Stimulated activated CD8-positive, alpha-beta memory T cell treated with anti-CD3 and anti-CD28 coated beads, Interleukin-4, amount 100 ng/mL, for 1 hour (primary cell): ENCODE measurements at places on chromosomes 6 and 20.

GRCh38 chr6:38493931-38494547 is 145.7 kb downstream of the BTBD9 start:
- peak; percentile 72 for DNase-seq

DNA sequence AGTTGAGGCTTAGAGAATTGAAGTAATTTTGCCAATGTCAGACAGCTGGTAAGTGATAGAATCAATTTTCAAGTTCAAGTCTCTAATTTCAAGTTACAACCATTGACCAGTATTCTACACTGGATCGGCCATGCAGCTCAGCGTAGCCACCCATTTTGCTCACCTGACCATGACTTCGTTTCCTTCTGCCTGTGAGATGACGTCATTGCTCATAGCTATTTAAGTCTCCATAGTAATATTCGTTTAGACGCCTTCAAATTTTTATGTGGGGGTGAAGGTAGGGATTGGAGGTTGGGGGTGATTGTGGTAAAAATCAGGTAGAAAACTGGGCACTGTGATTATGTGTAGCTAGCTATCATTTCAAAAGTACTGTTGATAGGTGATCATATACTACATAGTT is 5.6 kb upstream of the HTR1B start:
- DNase-seq: no peak

- no peak for DNase-seq
Observed at GRCh38 chr20:25072226-25072811, 9.6 kb downstream of the VSX1 start.

- no peak for DNase-seq
Observed at GRCh38 chr20:19048995-19049501, 163.4 kb upstream of the SLC24A3 start.

DNA sequence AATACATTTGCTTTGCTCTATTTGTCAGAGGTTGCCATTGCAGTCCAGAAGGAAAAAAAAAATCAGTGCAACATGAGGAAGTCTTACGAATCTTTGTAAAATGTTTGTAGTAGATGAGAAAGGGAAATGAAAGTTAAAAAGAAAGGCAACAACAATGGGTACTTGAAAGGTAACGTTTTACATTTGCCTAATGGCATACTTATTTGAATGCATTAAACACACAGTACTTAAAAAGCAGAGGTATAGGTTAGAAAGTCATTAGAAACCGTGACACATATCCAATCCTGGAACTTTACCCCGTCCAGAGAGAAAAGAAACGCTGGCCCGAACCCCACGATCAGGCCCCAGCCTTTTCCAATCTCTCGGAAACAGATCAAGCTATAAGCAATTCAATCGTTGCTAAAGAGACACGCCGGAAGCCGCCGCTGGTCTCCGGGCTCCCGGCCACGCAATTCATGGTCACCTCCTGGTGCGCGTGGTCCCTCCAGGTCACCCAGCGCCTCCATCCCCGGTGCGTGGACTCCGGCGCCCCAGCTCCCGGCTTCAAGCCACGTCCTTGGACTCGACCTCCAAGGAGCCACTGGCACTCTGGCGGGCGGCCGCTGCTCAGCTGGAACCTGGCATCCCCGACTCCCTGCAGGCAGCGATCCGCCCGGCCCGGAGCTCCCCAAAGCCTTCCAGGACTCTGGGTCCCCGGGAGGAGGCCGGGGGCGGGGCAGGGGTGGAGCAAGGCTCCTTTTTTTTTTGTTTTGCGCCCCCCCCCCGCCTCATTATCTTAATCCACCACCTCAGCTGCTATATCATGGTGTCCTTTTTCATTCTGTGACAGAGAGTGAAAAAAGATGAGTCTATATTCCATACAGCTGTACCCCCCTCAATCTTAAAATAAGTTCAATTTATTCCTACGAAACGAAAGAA is at the start of gene SLC18B1:
SLC18B1 (minus strand) TSS at position 687 of the 918 bp plus-strand sequence; CDS start at position 506, 181 bp downstream.
- DNase-seq: no peak

- no peak for DNase-seq
Observed at GRCh38 chr20:41134362-41135186, 2.8 kb upstream of the PLCG1 start.

DNA sequence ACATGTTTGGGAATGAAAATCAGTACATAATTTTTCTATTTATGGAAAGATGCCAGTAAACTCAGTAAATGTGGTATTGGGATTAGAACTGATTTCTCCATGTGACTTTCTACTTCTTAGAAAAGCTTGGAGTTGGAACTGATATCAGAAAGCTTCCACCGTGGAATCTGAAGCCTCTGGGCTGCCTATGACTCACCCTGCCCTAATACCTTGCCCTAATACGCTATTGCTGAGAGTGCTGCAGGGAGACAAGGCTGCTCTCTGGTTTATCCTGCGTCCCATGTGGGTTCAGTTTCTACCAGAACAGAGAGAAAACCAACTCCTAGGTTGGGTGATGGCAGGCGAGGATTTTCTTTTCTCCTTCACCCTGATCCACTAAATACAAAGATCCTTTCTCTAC is 3.3 kb upstream of the STMND1 start:
- no peak for DNase-seq

DNA sequence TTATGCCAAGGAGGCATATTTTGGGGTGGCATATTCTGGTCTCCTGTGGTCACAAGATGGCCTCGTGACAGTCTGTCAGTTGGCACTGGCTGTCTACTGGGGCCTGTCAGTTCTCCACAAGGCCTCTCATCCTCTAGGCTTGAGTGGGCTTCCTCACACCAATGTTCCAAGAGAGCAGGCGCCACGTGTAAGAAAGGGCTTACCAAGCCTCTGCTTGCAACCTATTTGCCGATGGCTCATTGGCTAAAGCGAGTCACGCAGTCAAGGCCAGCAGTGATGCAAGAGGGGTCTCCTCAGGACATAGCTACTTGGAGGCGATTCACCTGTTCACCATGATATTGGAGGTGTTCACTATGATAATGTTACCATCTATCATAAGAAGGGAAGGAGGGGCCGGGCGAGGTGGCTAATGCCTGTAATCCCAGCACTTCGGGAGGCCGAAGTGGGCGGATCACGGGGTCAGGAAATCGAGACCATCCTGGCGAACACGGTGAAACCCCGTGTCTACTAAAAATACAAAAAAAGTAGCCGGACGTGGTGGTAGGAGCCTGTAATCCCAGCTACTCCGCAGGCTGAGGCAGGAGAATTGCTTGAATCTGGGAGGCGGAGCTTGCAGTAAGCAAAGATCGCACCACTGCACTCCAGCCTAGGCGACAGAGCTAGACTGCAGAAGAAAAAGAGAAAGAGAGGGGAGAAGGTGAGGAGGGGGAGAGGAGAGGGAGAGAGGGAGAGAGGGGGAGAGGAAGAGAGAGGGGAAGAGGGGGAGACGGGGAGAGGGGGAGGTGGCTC is 35.3 kb downstream of the C6orf52 start:
- no peak for DNase-seq

GRCh38 chr6:112320561-112321318 is 26.4 kb upstream of the RFPL4B start:
- no peak for DNase-seq

DNA sequence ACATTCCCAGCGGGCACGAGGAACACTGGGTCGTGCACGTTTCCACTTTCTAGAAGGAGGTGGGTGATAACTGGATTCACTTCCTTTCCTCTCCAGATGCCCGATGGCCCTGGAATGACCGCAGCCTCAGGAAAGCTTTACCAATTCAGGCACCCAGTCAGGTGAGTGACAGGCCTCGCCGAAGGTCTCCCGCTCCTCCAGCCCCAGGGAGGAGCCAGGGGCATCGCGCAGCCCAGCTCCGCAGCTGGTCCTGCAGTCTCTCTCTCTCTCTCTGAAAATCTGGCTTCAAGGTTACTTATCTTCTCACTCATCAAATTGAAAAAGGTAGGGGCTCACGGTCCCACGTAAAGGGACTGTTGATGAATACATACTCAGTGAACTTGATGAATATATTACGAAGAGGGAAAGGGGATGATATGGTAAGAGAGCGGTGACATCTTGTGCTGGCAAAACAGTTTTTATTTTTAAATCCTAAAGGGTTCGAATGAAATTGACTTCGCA is 891 bp downstream of the RIPPLY2 start:
- DNase-seq: no peak

DNA sequence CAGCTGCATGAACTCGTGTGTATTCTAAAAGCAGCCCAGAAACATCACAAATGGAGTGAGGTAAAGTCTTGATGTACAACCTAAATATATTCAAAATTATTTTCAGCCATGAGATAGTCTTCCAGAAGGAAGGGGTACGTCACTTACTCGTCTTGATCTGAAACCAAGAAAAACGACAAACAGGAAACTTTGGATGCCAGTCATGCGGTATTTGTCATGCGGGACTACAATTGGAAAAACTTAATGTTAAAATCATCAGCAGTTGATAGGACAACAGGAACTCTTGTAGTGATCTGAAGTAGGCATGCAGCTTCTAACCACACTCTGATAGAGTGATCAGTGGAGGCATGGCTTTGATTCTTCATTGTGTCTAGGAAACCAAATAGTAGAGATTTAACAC is 29.7 kb downstream of the FAM217A start:
- DNase-seq: no peak

DNA sequence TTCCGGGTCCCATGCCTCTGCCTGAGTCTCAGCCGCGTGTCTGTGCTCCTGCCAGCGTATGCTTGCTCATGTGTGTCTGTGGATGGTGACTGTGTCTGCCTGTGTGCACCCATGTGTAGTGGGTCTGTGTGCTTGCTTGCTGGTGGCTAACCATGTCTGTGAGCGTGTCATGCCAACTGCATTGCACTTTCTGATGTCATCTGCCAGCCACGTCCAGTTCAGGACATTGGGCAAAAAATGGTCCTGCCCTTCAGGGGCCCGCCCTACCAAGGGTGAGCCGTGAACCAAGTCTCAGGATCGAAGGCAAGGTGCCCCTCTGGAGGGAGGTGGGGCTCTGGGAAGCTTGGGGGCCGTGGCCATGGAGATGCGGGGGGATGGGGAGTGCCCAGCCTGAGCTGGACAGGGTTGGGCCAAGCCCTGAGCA is 9.4 kb upstream of the ZBTB46 start:
- no peak for DNase-seq

DNA sequence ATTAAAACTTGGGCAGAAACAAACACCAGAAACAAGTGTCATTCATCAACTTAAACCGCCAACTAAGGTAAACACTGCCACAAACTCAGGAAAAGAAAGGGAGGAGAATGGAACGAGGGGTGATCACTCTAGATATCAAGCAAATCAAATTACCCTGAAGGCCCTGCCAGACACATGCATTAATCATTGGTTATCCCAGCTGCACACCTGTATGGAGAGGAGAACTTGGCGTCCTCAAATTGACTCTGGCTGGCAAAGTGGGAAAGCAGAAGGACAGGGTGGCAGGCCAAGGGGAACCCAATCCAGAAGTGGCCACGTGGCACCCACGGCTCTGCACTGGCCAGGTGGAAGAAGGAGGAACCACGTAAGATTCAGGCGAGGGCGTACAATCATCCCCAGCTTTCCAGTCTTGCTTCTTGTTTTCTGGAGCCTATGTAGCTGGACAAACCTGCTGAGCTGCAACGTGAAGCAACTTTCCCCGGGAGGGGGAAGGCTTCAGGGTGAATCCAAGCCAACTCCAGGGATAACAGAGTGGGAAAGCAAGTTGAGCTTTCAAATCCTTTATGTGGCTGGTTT is 156.2 kb upstream of the JARID2 start:
- no peak for DNase-seq

DNA sequence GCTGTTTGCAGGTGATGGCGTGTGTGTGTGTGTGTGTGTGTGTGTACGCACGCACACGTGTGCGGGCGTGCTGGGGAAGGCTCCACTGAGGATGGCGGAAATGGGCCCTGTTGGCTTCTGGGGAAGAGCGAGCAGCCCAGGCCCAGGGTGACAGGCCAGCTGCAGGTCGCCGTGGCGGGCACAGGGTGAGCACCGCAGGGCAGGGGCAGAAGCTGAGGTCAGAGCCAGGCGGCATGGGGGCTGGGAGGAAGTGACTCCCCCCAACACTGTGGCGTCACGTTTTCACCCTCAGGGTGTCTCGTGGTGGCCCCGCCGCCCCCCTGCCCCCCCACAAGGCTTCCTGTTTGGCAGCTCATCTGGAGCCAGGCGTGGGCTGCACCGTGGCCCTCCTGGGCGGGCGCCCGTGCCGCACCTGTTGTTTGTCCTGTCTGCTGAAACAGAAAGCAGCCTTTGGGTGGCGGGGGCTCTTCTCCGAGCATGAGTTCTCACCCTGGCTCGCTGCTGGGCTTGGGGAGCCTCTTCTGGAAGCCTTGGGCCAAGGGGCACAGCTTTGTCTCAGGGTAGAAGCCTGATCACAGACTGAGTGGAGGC is 7.1 kb downstream of the RBM38 start:
- peak; percentile 80 for DNase-seq

DNA sequence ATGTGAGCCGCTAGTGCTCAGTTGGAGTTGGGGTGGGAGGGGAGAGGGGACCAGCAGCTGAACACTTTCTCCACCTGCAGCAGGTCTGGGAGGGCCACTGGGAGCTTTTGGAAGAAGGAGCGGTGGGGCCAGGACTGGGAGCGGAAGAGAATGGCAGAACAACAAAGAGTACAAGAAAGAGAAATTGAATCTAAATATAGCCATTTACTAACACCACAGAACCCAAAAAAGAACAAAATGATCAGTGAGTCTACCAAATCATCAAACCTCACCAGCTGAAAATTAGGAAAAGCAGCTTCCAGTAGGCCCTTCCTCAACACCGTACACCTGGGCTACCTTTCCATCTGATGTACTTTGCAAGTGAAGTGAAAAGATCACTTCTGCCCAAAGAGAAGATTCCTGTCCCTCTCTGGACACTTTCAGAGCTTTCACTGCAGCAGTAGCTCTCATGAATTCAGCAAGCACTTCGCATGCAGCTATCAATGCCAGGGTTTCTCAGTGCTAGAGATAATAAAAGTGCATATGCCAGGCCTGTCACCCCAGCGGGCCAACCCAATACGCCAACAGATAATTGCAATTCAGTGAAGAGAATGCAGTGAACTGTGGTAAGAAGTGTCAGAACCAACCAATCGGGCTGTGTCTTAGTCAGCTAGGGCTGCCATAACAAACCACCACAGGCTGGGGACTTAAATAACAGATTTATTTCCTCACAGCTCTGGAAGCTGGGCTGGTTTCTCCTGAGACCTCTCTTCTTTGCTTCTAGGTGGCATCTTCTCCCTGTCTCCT is 597 bp downstream of the LY86 start:
- no peak for DNase-seq

GRCh38 chr6:43122146-43122545 is 46.0 kb downstream of the PTK7 start:
- no peak for DNase-seq

- peak; percentile 53 for DNase-seq
Observed at GRCh38 chr6:73523434-73524123, 2.7 kb upstream of the EEF1A1 start.

- DNase-seq: no peak
Observed at GRCh38 chr6:10970731-10971130, 73.4 kb downstream of the ELOVL2 start.

DNA sequence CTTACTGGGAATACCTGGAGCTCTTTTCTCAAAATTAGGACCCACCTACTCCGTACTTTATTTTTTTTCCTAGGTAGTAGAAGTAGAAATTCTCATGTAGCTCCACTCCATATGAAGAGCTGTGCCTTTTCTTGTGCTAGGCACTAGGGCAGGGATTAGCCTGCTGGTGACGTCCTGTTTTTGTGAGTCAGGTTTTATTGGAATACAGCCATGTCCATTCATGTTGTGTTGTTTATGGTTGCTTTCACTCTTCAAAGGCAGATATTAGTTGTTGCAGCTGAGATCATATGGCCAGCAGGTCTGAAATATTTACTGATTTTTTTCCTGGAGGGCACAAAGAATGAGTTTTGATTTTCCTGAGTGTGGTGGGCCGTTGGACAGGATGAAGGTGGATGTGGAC is 20.5 kb downstream of the XRN2 start:
- no peak for DNase-seq

GRCh38 chr6:36596356-36596755 is 2.2 kb downstream of the SRSF3 start:
- no peak for DNase-seq

- no peak for DNase-seq
Observed at GRCh38 chr20:40680161-40680959, 8.7 kb downstream of the MAFB start.
